Peyer's patch (tissue), 4 donors: ENCODE measurements at places on chromosomes 6 and 20.
A peak's percentile ranks its signal among the peaks of the same experiment; 100 is the strongest.

GRCh38 chr6:19554356-19555225, 282.6 kb upstream of the ID4 start:
- DNase-seq = no peak

DNA sequence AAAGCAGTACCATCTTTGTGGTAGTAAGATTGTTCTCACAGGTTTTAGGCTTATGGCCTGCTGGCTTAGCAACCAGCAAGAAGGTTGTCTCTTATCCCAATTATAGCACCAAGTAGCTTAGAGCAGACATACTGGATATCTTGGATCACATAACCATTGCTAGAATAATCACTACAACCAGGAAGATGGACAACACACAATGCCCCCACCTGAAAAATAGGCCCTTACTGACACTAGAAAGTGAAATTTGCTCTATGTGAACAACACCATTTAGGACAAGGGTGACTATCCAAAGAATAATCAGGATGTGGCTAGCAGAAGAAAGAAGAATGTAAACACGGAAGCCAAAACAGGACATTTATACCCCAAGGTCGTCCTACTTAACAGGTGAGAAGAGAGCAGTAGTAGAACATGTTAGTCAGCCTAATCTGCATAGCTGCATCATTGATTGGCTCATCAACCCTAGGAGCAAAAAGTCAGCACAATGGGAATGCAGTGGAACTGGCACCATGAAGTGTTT, 172.7 kb upstream of the MARCKS start:
- no peak for DNase-seq

GRCh38 chr6:44676246-44676790, 288.8 kb downstream of the CDC5L start:
- no peak for DNase-seq

- DNase-seq = no peak
Observed at GRCh38 chr6:13013681-13014503, 297.3 kb downstream of the PHACTR1 start.

GRCh38 chr20:59733351-59733750, 129.0 kb downstream of the PHACTR3 start:
- DNase-seq = no peak

- no peak for DNase-seq
Observed at GRCh38 chr6:80637312-80637711, 530.8 kb downstream of the BCKDHB start.

GRCh38 chr6:161575523-161576254, 301.8 kb upstream of the AGPAT4 start:
- no peak for DNase-seq

GRCh38 chr20:11229772-11230171, 556.0 kb upstream of the JAG1 start:
- no peak for DNase-seq

DNA sequence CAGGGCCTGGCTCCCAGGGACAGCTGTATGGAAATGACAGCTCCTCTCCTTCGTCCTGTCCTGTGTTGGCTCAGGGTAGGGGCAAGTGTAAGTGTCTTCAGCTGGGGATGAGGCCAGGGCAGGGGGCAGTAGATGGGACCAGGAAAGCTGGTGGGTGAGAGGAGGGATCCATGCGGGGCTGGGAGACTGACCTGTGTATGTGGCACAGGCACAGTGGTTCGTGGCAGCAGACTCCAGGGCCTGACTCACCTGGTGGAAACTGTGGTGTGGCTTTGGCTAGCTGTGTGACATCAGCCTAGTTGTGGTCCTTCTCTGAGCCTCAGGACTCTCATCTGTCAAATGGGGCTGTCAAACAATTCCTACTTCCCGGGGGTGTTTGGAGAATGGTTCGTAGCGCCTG, 13.7 kb upstream of the SCRT2 start:
- no peak for DNase-seq

DNA sequence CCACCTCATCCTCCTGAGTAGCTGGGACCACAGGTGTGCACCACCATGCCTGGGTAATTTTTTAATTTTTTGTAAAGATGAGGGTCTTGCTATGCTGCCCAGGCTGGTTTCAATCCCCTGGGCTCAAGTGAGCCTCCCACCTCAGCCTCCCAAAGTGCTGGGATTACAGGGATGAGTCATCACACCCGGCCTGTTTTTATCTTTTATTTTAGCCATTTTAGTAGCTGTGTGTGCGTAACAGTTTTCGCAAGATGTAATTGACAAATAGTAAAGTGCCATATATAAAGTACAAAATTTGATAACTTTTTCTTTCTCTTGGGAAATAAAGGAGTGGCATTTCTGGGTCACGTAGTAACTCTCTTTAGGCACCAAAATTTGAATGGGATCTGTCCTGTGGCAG, 21.4 kb downstream of the SNAI1 start:
- no peak for DNase-seq

DNA sequence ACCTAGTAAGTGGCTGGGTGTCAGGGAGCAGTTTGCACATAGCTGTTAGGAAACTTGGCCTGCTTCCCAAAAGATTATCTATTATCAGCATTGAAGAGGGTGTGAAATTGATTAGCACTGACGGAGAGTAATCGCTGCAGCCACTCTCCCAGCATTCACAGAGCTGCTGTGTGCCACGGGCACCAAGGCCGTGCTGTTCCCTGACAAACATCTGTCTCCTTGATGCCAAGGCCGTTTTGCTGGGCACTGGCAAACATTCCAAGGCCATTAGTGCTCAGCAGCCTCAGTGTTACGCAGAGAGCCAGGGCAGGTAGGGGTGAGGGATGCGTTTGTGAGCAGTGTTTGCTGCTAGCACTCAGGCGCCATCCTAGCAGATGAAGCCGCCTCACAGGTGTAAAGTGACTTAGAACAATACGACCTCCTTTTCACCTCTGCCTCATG, 57.7 kb upstream of the VSTM2L start:
- DNase-seq = no peak

GRCh38 chr6:11785415-11785773, 6.8 kb upstream of the ADTRP start:
- DNase-seq = no peak

GRCh38 chr6:11101417-11101816, 7.8 kb downstream of the SMIM13 start:
- no peak for DNase-seq

DNA sequence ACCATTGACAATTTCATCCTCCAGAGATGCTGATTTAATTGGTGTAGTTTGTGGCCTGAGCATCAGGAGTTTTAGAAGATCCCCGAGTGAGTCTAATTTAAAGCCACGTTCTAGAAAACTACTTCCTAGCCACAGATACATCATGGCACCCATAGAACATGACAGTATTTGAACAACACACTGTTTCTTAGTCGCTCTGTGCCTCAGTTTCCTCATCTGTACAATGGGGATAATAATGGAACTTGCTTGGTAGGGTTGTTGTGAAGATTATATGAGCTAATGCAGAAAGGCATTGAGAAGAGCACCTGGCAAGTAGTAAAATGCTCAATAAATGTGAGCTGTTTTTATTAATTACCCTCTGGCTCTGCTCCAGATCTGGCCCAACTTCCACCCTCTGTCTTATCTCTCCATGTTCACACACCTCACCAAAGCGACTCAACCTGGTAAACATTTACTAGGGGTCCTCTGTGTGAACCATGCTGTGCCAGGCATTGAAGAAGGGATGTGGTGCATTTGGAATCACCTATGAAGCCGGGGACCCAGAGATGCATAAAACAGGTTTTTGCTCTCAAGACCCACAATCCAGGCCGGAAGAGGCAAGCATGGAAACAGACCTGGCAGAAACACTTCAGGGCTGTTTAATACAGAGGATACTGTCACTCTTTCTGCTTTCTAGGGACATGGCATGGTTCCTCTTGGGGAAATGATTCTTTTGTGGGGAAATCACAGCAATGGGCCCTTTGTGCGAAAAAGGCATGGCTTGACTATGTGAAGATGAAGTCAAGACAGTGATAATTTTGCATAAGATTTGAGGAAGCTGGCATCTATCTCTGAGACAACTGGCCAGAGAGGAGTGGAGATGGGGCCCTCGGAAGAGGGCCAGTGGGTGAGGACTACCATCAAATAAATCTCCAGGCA, 16.2 kb upstream of the MRPS18A start:
- DNase-seq = no peak

DNA sequence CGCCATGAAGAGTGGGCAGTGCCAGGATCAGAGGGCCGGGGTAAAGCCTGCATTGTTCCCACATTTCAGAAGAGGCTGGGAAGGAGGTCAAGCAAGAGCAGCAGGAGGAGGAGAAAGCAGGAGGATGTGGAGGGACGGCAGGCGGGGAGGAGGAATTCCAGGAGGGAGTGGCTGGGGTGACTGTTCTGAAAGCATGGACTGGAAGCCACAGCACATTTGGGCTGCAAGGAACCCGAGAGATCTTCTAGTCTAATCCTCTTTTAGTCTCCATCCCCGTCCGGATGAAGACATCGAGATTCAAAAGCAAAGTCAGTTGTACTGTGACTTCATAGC, 76.9 kb downstream of the FAM50B start:
- DNase-seq = no peak

- DNase-seq = no peak
Observed at GRCh38 chr20:31698803-31699718, 23.6 kb downstream of the BCL2L1 start.

DNA sequence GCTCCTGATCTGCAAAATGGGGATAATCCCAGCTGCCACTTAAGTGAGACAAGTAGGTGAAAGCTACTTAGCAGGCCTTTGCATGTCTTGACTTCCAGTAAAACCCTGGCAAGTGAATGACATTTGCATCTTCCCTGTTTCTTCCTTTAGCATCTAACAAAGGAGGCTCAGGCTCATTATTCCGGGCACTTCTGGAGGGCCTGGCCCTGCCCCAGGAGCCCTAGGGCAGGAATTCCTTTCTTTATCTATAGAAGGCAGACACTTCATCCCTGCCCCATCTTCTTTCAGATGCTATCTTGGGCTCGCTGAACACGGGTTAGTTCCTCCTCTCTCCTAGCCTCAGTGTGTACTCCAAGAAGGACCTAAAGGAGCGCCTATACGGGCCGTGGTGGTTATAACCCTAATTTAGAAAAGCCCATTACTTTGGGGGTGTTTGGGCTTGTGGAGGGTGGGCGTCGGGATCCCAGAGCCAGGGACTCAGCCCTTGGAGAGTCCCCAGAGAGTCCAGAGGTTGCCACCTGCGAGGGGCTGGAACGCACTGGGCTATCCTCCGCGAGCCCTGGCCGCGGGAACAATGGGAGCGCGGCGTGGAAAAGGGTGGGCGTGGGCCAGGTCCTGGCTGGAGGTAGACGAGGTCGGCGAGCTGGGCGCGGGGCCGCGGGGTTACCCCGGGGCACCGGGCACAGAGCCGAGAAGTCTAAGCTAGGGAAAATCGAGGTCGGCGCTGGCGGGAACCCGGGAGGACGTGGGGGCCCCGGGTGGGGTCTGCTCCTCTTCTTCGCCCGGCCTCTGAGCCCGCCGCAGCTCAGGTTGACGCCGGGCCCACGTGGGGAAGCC, 62.8 kb upstream of the EPB41L1 start:
- DNase-seq = no peak

DNA sequence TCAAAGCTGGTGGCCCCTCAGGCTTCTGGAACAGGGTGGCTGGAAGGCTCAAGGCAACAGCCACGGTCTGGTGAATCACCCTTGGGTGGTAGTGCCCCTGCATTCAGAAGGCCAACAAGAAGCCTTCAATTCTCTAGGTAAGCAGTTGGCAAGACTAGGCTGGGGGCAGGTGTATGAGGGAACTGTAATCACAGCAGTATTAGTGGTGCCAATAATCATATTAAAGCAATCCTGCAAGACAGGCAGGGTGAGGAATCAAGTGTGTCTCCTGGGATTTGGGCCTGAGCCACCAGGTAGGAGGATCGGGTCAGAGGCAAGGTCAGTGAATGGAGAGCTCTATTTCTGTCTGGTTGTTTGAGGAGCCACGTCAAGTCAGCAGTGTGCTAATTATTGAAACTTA, 24.9 kb upstream of the SCUBE3 start:
- no peak for DNase-seq

GRCh38 chr6:11785774-11786579, 7.4 kb upstream of the ADTRP start:
- DNase-seq = peak; percentile 84

DNA sequence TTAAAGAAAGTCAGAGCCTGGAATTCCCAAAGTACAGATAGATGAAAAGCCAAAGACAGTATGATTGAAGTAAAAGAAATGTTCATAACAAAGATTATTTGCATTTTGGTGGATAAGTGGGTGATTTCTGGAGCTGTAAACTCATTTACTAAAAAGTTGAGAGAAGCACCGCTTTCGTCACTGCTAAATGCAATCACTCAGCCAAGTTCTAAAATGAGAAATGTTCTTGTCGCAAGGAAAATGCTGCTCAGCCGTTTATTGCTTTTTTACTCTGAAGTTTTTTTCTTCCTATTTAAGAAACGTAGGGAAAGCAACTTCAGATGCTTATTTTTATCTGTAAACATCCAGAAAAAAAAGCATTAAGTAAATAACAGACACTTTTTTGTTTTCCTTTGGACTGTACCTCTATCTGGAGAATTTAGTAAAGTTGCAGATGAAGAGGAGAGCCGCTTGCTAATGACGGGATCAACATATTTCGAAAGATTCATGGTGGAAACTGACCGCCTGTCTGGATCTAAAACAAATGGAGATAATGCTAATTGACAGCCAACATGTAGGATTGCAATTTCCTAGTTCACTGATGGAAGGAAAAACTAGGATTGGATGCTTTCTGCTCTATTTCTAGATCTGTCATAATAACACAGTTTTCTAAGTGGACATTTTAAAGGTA, 93.8 kb upstream of the BCLAF1 start:
- DNase-seq = no peak

DNA sequence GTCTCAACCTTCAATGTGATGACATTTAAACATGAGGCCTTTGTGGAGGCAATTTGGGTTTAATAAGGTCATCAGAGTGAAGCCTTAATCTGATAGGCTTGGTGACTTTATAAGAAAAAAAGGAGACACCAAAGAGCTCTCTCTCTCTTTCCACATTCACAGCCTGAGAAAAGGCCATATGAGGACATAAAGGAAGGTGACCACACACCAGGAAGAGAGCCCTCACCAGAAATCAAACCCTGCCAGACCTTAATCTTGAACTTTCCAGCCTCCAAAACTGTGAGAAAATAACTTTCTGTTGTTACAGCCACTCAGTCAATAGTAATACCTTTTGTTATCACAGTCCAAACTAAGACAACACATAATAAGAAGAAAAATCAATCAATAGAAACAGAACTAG, 47.7 kb downstream of the COL12A1 start:
- DNase-seq = no peak

- no peak for DNase-seq
Observed at GRCh38 chr6:79421001-79421411, 116.2 kb downstream of the LCA5 start.

DNA sequence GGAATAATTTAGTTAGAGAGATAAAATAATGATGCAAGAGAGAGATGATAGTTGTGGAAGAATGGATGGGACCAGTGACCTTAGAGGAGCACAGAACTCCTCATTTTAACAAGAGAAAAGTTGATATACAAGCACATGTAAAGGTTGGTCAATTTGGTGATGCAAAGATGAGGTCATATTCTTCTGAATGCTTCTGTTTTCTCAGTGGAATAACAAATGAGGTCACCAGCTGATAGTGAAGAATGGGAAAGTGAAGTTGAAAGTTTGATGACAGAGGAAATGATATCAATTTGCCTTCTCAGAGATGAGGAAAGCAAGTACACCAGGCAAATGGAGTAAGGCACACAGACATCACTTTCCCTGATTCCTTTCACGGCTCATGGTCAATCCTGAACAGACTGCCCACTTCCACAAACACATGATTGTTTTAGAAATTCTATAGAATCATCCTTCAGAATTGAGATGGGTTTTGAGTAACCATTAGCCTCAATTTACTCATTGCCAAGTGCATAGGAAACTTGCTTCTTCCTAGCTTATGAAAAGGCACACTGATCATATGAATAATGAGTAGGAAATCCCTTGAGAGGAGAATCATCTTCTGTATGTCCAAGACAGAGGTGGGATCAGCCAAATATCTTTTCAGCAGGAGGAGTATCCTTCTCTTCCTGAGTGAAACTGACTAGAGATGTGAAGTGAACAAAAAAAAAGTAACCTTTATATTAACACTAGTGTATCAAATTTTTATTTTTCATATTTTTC, 82.4 kb upstream of the TCF21 start:
- no peak for DNase-seq
